ENCODE measurements at places on chromosomes 7 and 10.

DNA sequence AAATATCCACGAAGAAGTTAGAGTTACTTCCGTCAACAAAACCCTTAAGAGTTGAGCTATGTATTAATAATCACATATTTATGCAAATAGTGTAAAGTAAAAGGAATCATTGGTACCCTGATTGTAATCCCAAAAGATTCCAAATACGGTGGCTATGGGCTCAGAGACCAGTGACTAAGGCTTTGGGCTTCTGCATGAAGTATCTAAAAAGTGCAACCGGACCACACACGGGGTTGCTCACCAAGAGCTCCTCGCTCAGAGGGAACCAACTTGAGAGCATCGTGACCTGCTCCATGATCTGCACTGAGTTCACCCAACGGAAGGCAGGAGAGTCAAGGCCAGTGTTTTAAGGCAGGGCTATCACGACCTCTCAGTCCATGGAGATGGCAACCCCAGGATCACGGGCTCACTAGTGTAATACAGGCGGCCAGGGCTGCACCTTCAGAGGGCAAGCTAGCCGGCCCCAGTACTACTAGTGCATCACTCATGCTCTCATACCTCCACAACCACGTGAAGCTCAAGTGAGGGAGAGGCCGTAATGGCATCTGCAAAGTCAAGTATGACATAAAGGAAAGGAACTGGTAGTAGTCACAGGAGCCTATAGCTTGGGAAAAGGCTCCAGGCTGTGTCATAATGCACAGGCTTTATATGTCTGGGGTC is 77.1 kb upstream of the CAMK2B start:
- DNase-seq: no peak

- DNase-seq: no peak
These were observed 512.6 kb downstream of the PTPRN2 start for GRCh38 chr7:158074896-158075632.

- DNase-seq: peak; percentile 13
These were observed 23.3 kb upstream of the SMARCD3 start for GRCh38 chr7:151271699-151272355.

DNA sequence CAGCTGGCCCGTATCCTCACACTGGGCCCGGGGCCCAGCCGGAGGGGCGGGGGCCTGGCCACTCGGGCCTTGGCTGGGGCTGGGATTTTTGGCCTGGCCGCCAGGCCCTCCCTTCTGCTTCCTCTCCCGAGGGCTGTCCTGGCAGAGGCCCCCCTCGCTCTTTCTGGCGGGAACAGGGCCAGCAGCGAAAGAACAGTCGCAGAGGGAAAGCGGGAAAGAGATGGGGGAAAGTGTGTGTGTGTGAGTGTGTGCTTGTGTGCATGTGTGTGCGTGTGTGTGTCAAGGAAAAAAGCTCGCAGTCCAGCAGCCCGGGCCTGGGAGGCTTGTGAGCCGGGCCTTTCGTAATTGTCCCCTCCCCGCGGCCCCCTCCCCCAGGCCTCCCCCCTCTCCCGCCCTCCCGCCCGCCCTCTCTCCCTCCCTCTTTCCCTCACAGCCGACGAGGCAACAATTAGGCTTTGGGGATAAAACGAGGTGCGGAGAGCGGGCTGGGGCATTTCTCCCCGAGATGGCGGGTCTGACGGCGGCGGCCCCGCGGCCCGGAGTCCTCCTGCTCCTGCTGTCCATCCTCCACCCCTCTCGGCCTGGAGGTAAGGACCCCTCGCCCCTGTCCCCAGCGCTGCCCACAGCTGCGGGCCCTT is at the start of gene ELN:
Gene ELN (plus strand): TSS at position 491 of the 638 bp plus-strand sequence. CDS start 15 bp downstream, at position 506.
- DNase-seq: no peak

DNA sequence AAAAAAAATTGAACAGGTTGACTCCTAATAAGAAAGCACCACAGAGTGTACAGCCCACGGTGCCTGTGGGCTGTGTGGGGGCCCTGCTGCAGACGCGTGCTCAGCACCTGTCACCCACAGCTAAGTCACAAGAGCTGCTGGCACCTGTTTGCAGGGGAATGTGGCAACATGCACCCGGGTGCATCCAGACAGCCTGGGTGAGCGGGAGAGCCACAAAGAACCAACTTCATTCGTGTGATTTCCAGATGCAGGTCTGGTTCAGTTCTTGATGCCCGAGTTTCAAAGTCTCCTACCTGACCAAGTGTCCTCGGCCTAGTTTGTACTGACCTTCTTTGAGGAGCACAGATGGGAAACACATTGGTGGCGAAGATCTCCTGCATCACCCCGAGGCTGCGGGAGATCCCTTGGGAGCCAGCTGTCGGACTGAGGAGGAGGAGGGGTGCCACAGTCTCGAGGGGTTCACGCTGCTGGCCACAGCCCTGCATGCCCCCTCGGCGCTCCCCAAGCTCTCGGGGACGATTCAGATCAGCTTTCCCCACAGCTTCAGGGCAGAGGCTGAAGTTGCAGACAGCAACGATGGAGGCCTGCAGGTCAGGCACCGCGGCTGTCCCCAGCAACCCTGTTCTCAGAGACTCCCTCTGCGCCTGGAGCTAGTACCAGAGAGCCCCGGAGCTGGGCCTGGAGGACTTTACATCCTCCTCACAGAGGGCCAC is 35.3 kb downstream of the AMZ1 start:
- DNase-seq: no peak

DNA sequence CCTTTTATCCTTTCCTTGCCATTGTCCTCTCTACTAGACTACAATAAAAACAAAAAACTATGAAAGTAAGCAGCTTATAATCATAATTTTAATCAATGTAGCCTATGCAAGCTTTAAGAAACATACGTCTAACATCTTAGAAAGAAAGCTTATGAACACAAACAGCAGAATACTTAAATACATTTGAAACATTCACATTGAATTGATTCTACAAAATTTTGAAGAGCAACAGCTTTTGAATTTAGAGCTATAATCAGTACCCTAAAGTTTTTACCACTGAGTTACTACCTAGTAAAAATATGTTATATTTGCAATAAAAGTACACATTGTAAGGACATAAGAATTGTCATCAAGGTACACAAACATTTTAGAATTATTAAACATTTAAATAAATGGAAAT is 7.2 kb downstream of the MEOX2 start:
- DNase-seq: no peak

- DNase-seq: no peak
These were observed 100.1 kb downstream of the DNAJB6 start for GRCh38 chr7:157436763-157437480.

GRCh38 chr10:5500162-5500670 is 846 bp upstream of the CALML5 start:
- no peak for DNase-seq

All from OCI-LY7 (cell line).